ENCODE measurements at places on chromosomes 1 and 21.

DNA sequence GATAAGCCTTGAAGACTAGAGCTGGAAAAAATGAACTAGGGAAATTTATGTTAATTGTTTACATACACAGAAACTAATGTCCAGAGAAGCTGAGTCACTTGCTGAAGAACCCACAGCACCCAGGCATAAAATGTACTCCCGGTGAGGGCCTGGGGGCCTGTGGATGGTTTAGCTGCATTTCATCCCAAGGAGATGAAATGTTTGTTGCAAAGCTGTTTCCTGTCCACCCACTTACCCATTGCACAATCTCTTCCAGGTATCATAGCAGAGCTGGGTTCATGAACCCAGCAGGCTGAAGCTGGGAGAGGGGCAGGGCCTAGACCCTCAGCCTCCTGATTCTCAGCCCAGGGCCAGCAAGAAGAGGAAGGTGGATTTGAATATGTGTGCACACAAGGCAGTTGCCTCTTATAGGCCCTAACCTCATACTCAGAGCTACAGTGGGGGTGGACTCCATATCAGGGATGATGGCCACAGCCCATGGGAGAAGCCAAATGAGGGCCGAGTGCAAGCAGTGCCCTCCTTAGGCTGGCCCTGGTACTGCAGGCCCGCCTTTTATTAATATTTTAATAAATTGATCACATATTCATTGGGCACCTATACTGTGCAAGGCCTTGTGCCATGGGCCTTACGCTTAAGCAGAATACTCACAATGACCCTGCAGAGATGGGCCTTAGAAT is 110.8 kb downstream of the LACTBL1 start:
- no peak for DNase-seq

DNA sequence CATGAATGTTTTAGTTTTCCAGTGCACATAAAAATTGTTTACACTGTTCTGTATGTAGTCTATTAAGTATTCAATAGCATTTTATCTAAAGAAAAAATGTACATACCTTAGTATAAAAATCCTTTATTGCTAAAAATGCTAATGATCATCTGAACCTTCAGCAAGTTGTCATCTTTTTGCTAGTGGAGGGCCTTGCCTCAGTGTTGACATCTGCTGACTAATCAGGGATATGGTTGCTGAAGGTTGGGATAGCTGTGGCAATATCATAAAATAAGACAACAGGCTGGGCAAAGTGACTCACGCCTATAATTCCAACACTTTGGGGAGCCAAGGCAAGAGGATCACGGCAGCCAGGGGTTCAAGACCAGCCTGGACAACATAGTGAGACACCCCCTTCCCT is 9.0 kb downstream of the DYNLT5 start:
- DNase-seq = no peak

- DNase-seq = no peak
These were observed 357.8 kb downstream of the SIPA1L2 start for GRCh38 chr1:232271991-232272589.

- DNase-seq = no peak
These were observed 7.1 kb downstream of the CD101 start for GRCh38 chr1:117008656-117009055.

GRCh38 chr1:165060285-165060793 is 296.2 kb downstream of the LMX1A start:
- no peak for DNase-seq

- no peak for DNase-seq
These were observed 33.0 kb upstream of the SIPA1L2 start for GRCh38 chr1:232662910-232663309.

GRCh38 chr1:20785907-20786252 is 1.2 kb downstream of the HP1BP3 start:
- no peak for DNase-seq

DNA sequence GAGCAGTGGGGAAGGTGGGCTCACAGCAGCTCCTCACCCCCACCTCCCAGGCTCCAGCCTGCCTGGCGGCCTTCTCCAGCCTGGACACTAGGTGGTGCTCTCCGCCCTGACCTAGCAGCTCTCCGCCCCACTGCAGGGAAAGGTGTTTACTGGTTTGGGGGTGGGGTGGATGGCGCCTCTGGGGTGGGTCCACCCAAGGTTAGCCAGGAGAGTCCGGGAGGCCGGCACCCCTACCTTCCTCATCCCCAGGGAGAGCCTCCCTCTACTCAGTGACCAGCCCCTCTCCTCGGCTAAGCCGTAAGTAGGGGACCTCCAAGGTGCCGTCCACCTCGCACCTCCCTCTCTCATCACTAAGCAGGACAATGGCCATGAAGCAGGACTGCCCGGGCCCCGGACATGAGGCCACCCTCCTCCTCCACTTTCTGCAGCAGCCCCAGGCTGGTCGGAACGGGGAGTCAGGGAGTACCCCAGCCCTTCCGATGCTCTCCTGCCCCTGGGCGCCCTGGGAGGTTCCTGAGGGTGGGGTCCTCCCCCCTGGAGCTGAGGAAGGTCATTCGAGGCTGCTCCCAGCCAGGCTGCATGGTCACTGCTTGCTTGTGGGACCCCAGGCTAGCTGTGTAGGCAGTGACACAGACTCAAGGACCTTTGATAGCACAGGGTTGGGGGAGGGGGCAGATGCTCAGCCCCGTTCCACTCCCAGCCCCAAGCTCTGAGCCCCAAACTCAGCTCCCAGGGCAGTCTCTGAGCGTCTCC is 101.4 kb upstream of the VAMP3 start:
- peak; percentile 23 for DNase-seq

DNA sequence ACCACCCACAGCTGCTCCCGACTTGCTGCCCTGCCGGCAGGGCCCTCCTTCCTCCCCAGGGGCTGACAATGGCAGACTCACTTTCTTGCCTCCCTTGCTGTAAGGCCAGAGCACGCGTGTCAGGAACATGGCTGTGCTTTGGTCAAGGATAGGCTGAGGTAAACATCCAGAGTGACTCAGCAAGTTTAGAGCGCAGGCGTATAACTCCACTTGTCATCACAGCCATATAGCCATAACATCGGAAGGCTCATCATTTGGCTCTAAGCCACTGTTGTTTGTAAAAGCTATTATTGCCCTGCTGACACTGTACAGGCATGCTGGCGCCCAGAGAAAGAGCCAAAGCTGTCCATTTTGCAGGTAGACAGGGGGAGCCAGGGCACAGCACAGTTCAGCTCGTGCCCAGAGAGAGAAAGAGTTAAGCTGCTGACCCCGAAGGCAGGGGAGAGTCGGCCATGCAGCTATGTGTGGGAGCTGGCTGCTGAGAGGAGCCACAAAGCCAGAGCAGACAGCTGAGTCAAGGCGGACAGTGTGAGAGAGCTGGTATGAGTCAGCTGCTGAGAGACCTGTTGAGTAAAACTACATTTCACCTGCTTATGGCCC is 60.6 kb downstream of the GNG4 start:
- no peak for DNase-seq

DNA sequence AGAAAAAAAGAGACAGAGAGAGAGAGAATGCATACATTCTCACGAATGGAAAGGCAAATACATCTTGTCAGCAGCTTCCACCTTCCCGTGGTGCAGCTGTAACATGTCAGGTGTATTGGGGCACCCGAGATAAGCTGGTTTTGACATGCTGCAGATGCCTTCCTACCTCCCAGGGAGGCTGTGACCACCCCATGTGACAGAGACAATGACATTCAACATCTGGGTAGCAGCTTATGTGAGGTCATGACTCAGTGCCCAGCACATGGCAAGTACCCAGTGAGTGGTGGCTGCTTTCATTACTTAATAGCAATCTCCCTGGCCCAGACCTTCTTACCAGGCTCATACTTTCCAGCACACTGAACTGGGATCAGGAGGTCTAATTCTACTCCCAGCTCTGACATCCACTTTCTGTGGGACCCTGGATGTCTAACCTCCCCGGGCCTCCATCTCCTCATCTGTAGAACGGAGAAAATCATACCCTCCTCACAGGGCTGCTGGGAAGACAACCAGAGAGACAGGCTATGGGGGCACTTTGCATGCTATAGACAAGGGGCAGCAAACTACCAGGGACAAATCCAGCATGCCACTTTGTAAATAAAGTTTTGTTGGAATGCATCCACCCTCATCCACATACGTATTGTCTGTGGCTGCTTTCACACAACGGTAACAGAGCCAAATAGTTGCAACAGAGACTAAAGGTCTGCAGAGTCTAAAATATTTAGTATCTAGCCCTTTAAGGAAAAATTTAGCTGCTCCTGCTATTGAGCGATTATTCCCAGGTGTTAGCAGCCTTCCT is 38.5 kb upstream of the ZBTB40 start:
- DNase-seq = no peak

DNA sequence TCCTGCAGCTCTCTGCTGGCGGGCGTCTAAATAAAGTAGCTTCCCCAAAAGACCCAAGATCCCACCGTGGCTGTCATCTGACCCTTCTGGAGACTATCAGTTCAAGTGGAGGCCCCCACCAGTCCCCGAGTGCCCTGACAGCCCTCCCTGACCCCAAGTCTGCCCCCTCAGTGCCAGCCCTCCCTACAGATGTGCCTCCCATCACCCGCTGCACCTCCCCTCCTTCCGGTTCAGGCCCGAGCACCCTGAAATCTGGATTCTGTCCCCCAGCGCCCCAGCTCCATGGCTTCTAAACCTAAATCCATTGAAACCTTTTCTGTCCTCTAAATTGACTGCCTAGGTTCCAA is 595 bp downstream of the IL10RB start:
- DNase-seq = no peak

Measured in stimulated activated CD8-positive, alpha-beta memory T cell treated with anti-CD3 and anti-CD28 coated beads, Interleukin-4, amount 100 ng/mL, for 1 hour (primary cell).